ENCODE measurements at places on chromosomes 13 and 19.

DNA sequence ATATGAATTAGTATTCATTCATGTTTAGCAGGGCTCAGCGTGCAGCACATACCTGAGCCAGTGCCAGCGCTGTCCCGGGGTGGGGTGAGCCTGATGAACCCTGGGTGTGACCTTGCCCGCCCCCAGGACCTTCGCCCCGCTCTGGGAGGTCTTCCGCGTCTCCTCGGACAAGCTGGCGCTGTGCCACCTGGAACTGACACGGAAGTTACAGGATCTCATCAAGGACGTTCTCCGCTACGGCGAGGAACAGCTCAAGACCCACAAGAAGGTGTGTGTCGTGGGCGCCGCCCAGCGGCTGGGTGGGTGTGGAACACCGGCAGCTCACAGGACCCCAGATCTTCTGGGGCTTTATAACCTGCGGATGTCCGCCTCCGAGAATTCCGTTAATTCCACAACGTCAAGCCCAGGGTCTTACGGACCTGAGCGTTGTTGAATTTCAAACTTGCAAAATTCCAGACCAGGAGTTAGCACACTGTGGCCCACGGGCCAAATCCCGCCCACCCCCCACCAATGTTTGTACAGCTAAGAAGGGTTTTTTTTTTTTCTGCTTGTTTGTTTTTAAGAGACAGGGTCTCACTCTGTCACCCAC is 15.4 kb downstream of the FCHO1 start:
- DNase-seq = peak; percentile 81

DNA sequence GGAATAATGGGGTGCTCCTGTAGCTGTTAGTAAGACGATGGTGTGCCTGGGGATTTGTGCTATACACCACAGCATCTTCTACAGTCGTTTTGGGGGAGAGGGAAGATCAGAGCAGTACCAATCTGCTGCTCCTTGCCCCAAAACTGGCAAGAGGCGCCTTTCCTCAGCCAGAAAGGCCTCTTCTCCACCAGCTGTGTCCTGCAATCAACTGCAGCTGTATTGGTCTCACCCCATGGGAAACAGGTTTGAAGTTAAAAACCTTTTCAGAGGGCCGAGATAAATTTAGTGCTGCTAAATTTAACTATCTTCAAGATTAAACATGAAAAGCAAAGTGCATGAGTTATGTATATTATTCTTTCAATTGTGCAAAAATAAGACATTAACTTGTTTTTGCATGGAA is 1.2 kb upstream of the RNASEH2B start:
- no peak for DNase-seq

DNA sequence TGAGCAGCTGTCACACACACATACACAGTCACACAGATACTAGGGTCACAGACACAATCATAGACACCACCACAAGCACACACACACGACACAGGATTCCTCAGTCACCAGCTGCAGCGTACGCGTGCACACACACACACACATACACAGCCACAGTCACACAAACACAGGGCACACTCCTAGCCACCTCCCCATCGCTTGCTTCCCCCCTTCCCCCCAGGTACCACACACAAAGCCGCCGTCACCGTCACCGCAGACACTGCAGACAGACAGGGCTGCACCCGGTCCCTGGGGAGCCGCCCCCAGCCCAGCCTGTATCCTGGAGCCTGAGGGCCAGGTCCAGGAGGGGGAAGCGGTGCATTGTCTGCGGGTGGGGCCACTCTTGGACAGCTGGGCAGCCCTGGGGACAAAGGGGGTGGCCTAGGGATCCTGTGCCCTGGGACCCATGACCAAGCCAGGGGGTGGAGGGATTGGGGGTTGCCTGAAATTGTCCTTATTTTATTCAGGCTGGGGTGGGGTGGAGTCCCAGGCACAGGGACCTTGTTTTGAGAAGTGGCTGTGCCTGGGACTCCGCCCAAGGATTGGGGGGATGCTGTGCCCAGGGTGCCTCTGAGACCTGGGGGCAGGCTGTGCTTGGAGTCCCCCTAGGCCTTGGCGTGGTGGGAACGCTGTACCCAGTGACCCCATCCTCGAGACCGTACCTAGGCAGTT is 957 bp downstream of the NUMBL start:
- no peak for DNase-seq

- no peak for DNase-seq
These were observed 275.6 kb downstream of the KLF5 start for GRCh38 chr13:73334445-73334844.

- DNase-seq = no peak
These were observed 953 bp downstream of the DZIP1 start for GRCh38 chr13:95643571-95643935.

DNA sequence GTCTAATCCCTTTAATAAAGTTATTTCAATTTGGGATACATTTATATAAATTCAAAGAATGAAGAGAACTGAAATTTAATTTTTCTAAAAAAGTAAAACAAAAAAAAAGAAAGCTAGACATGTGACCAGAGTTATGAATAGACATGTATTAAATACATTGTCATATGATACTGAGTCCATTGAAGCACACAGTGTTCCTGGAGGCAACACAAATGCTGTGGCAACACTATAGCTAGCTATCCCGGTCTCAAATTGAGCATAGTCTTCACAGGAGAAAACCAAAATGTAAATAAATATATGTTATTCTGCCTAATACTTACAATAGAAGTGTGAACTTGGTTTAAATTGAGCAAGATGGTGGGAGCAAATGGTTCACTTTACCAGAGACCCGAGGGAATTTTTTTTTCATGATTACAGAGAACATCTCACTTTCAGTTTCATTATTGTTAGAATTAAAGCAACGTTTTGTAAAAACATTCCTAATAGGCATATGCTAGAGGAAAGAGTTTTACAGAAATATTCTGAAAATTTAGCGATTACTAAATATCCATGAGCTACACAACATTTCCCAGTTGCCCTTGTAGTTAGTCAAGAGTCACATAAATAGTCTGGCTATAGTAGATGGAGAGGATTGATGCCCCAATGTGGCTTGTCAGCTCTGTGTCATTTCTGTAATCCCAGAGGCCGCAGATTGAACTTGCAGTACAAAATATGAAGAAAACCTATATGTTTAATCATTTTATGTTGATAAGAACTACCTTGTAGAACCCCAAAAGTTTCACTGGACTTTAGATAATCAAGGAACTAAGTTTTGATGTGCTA is 775.7 kb upstream of the SPRY2 start:
- DNase-seq = no peak

GRCh38 chr19:51628153-51628939 is 1.9 kb downstream of the SIGLEC5 start:
- no peak for DNase-seq

GRCh38 chr13:50928659-50929462 is 19.3 kb downstream of the RNASEH2B start:
- no peak for DNase-seq

GRCh38 chr19:18594824-18595373 is 6.3 kb downstream of the REX1BD start:
- no peak for DNase-seq

DNA sequence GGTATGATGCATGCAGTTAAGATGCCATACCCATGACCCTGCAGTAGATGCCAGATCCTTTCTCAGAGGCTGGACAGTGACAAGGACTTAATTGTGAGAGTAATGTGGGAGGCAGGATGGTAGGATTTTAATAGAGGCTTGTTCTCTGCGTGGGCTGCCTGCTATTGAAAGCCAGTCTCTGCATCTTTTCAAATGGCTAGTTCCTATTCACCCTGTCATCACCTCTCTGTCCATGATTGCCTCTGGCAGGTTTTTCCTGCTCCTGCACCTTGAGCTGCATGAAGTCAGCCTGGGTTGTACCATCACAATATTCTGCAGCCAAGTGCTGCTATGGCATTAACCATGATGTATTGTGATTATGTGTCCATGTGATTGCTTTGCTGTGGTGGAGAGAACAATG is 440.5 kb downstream of the ITGBL1 start:
- DNase-seq = no peak

- DNase-seq = no peak
These were observed 9.3 kb upstream of the CPAMD8 start for GRCh38 chr19:17035842-17036424.

DNA sequence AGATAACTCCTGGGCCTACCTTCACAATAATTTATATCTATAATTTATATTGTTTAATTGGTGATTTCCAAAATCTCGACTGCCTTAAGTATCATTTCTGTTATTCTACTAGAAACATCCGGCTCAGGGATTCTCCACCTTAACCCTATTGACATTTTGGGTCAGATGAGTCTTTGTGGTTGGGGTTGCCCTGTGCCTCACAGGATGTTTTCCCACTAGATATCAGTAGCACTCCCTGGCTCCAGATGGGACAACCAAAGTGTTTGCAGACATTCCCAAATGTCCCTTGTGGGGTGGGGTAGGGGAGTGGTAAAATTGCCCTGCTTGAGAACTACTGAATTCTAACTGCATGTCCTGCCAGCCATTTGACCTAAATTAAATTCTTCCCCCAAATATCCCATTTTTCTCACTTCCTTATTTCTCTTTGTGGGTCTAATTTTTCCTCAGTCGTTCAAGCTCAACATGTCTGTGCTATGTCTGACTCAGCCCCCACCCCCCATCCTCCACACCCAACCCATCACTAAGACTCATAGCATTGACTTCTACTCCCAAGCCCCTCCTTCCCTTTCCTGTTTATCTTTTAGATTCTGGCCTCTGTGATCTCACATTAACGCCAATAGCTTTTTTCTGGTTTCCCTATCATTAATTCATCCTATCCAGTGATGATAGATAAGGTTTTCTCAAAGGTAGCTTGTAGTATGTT is 545.1 kb downstream of the EFNB2 start:
- DNase-seq = no peak

GRCh38 chr19:49915271-49915670 is 13.7 kb upstream of the ATF5 start:
- DNase-seq = no peak

GRCh38 chr13:99228737-99229691 is 28.4 kb downstream of the UBAC2 start:
- no peak for DNase-seq

- no peak for DNase-seq
These were observed 1156.5 kb downstream of the OLFM4 start for GRCh38 chr13:54185101-54185500.

DNA sequence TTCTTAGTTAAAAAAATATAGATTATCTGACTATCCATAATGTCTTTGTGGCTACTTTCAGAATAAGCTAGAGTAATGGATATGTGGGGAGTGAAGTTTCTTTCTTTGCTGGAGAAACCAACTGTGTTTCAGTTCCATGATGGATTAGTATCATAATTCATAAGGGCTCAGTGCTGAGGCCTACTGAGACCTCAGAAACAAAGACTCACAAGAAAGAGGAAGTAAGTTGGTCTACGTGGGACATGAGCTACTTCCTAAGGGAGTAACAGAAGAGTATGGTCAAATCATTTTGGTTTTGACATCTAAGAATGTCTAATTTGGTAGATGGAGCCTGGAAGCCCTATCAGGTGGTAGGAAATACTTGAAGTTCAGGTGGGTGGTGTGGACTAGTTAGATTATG is 99.0 kb upstream of the HTR2A start:
- DNase-seq = no peak

DNA sequence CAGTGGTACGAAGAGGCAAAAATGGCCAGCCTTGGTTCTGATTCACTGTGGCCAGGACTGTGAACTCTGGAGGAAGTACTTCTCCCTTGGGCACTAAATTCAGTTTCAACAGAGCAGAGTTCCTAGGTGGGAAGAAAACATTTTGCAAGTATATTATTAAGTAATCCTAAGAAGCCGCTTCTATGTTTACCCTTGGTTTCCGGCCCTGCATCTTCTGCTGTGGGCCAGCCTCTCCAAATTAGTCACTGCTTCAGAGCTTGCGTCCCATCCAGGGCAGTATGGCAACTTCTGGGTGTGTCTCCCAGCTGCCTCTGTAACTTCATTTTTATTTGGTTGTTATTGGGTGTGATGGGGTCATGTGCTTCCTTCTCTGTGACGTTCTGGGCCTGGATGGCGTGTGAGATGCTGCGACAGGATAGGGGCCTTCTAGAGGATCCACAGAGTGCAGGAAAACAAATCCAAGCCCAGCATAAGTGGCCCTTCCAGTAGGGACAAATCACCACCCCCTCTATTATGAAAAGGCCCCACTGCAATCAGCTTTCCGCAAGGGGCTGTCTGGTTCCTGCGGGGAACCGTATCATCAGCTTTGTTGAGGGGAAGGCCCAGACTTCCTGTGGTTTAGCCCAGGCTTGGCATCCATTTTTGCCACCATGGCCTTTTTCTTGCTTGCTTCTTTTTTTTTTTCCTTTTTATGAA is 55.1 kb upstream of the C1QTNF9 start:
- DNase-seq = no peak

GRCh38 chr19:12965017-12965811 is 4.2 kb upstream of the DAND5 start:
- peak; percentile 66 for DNase-seq

- DNase-seq = no peak
These were observed 204.7 kb downstream of the FGF14 start for GRCh38 chr13:102197193-102197592.

DNA sequence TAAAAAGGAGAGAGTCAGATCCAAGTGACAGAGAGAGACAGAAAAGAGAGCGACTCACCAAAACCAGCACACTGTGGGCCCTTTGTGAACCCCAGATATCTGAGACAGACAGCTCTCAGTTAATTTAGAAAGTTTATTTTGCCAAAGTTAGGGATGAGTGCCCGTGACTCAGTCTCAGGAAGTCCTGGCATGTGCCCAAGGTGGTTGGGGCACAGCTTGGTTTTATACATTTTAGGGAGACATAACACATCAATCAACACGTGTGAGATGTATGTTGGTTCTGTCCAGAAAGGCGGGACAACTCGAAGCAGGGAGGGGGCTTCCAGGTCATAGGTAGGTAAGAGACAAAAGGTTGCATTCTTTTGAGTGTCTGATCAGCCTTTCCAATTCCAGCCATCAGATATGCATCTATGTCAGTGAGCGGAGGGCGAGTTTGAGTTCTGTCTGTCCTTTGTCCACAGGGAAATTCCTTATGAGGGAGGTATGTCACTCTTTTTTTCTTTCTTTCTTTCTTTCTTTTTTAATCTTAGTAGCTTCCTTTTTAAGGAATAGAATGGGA is 37.2 kb upstream of the ATP11A start:
- no peak for DNase-seq

DNA sequence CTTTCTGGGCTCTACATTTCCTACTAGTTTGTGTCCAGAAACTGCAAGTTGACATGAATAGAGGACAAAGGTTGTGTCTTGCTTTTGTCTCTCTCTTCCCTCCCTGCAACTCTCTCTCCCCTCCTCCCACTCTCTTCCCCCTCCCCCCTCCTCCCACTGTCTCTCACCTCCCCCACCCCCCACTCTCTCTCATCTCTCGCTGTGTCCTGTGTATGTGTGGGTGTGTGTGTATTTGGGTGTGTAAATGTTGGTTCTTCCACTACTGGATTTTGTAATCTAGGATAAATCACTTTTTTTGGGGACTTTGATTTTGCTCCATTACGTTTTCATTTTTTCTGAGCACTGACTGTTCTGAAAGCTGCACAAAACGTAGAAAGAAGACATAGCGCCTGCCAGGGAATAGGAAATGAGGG is 48.4 kb downstream of the AKAP11 start:
- DNase-seq = no peak
